ENCODE measurements at places on chromosomes 2 and 18.

- no peak for DNase-seq
Measured at GRCh38 chr2:146506851-146507250, 1338.0 kb upstream of the ACVR2A start.

GRCh38 chr2:8462280-8462679 is 219.6 kb upstream of the ID2 start:
- DNase-seq = no peak

DNA sequence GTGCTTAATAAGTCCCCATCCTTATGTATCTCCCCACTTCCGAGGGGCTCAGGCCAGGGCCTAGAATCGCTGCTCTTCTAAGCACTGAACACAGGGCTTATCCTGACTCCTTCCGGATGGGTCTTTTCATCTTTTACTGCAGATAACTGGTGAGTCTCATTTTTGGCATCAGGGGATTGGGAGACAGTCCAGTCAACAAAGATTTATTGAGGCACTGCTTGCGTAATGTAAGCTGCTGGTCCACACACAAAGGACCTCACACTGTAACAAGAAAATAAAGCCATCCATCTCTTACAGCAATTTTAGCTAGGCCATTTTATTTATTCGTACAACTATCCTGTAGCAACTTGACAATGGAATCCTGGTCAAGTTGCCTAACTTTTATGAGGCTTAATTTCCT is 600.5 kb downstream of the CNTNAP5 start:
- no peak for DNase-seq

DNA sequence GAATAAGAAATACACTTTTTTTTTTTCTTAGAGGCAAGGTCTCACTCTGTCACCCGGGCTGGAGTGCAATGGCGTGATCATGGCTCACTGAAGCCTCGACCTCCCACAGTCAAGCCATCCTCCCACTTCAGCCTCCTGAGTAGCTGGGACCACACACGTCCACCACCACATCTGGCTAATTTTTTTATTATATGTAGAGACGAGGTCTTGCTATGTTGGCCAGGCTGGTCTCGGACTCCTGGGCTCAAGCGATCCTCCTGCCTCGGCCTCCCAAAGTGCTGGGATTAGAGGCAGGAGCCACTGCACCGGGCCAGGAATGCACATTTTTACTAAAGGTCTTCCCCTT is 2.4 kb downstream of the TGOLN2 start:
- no peak for DNase-seq

DNA sequence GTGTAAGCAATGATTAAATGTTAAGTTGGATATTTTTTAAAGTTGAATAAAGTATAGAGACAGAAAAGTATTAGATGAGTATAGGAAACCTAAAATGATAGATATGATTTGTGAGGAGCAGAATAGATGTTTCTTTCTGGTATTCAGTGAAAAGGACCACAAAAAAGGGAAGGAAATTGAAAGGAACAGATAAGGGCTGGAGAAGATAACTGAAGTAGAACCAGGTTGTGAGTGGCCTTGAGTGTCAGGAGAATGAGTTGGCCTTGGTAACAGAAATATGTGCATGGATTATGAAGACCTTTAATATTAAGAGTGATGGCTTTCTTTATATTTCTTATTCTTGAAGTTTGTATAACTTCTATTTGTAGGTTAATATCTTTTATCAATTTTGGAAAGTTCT is 543.5 kb downstream of the METTL4 start:
- DNase-seq = no peak

DNA sequence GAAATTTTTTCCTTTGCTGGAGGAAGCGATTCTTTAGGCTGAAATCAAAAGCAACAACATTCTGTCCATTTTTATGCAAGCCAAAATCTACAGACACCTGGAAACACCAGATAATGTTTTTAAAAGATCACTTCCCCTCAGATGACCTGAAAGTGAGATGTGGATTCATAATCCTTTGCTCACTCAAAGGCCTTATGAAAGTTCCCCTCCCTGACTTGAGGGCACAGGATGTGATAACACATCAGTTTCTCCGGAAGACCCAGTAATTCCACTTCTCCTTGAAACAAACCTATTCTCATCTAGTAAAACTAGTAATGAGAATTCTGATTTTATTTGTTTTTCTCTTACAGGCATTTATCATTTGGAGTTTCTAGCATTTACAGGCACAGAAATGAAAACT is 218.3 kb upstream of the RND3 start:
- no peak for DNase-seq

DNA sequence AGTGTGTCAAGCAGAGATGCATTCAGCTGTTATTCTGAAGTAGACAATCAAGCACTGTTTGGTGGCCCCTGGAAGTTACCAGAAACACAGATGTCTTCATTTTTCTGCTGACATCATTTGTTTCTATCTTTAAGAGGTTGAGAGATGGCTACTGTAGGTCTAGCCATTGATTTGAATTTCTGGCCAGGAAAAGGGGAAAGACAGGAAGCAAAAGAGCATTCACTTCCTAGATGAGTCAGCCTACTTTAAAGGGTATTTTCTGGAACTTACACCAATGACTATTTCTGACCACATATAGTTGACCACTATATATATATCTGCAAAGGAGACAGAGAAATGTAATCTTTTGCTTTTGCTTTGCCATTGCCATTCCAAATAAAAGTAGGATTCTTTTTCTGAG is 900.1 kb upstream of the SOX11 start:
- no peak for DNase-seq

GRCh38 chr2:235666213-235666781 is 172.5 kb downstream of the AGAP1 start:
- no peak for DNase-seq

DNA sequence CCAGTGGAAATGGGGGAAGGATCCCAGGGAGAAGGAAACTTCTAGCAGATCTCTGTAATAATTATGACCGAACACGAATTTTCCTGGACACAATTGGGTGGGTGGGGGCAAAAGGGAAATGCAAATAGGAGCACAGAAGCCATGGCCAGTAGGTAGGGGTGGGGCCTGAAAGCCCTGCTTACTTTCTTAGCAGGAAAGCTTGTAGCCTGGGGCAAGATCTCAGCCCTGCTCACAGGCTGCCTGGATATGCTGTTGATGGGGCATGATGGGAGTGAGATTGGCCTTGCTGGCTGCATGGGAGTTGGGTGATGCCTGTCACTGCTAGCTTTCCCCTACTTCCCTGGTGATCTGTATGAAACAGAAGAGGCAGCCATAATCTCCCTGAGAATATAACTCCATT is 45.9 kb upstream of the SPOPL start:
- DNase-seq = no peak

DNA sequence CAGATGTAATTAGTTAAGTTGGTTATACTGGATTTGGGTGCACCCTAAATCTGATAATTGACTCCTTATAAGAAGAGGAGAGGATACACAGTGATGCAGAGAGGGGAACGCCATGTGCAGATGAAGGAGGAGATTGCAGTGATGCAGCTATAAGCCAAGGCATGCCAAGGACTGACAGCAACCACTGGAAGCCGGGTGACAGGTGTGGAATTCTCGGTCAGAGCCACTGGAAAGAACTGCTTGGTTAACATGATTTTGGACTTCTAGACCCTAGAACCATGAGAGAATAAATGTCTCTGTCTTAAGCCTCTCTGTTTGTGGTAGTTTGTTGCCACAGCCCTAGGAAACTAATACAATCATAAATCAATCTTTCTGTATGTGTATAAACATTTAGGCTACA is 403.3 kb upstream of the CDH20 start:
- no peak for DNase-seq

DNA sequence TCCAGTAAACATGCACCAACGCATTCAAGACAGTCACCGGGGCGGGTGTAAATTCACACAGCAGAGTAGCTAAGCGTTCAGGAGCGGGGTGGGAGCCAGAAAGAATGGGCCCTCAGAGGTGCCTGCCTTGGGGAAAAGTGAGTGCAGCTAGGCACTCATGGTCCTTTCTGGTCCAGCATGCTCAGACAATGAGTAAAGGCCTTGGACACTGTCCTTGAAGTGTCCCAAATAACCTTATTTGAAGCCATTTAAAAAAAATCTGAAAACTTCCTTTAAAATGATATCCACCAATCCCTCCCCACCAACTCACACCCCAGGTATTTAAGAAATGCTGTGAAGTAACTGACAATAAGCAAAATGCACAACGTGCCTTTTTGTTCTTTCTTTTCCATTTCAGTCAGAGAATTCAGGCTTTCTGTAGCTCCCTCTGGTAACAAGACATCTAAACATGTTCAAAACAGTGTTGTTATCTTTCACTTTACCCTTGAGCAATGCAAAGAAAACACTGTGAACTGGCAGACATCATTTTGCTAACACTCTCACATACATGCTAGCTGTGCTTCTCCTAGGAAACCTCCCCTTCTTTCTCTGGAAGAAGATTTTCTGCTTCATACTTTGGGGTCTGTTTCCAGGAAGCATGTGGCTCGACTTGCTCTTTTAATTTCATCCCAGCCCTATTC is 445.1 kb upstream of the SPRED2 start:
- DNase-seq = no peak

GRCh38 chr2:28447943-28448792 is 47.7 kb upstream of the PLB1 start:
- no peak for DNase-seq

DNA sequence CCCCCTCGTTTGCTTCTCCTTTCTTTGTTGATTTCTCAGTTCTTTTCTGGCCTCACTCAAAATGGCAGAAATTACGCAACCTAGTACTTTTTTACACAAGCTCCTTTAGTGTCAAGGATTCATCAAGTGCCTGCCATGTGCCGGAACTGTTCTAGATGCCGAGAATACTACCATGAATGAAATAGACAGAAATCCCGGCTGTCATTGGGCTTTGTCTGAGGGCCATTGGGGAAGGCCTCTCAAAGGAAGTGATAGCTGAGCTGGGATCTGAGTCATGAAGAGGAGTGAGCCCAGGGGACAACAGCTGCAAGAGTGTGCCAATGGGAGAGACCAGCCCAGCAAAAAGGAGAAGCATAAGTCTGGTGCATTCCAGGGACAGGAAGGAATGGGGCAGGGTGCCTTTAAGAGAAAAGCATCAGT is 34.3 kb upstream of the PPP1CB start:
- DNase-seq = no peak

DNA sequence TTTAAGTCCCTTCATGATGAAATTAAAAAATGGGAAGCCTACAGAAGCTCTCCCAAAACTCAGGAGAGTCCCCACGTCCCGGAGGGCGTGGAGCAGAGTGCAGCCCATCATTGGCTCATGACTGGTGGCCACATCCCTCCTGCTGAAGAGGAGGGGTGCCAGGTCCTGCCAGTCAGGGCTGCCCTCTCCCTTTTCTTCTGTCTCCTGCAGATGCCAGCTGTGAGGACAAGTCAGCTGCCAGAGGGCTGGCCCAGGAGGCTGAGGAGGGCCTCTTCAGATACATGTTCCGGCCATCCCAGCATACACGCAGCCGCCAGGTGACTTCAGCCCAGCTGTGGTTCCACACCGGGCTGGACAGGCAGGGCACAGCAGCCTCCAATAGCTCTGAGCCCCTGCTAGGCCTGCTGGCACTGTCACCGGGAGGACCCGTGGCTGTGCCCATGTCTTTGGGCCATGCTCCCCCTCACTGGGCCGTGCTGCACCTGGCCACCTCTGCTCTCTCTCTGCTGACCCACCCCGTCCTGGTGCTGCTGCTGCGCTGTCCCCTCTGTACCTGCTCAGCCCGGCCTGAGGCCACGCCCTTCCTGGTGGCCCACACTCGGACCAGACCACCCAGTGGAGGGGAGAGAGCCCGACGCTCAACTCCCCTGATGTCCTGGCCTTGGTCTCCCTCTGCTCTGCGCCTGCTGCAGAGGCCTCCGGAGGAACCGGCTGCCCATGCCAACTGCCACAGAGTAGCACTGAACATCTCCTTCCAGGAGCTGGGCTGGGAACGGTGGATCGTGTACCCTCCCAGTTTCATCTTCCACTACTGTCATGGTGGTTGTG is 2.6 kb downstream of the INHA start:
- no peak for DNase-seq

DNA sequence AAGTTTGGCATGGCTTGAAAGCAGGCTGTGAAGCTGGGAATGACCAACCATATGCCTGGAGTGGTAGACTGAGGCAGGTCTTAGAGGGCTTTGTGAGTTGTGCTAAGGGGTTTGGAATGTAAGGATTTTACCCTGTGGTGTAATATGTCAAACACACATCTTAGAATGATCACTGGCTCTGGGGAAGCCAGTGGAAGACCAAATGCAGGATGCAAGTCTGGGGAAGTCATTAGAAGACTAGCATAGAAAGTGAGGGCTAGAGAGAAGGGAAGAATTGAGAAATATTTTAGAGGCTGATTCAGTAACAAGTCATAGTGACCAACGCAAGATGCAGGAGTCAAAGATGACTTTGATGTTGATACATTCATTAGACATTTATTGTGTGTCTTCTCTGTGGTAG is 3.5 kb upstream of the FHOD3 start:
- no peak for DNase-seq

GRCh38 chr2:151067658-151068369 is 193.8 kb downstream of the RBM43 start:
- no peak for DNase-seq

- no peak for DNase-seq
Measured at GRCh38 chr2:178747767-178748166, 59.5 kb downstream of the TTN start.

DNA sequence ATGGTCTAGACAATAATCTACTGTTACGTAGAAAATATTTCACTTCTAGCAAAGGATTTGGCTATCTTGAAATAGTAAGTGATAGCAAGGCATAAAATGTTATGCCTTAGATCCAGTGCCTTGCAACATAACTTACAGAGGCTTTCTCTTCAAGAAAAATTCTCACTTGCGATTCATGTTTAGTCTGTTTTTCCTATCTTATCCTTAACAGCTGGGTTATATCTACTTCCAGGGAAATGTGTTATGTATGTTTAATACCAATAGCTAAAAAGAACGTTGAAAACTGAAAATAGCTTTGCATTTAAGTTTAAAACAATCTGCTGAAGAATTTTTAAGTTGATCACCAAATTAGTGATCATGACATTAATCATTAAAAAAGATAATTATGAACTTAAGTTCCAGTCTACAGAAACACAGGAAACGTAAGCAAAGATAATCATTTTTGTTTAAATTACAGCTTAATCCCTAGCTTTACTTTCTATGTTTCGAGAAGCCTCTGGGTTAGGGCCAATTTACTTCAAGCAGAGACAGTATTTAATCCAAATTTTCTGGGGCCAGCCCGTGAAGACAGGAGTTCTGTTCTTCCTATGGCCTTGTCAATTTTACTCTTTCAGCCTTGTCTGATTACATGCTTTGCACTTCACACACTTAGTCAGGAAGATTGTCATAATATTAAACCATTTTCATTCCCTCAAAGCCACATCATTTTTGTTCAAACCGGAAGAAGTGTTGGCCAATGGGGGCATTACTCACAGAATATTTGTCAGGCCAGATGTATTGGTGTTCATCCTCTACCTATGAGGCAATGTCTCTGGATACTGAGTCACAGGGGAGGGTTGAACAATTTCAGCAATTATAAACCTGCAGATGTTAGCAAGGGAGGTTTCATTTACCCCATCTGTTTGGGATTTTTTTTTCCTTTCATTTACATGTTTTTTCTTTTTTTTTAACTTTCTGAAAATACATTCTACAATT is 1132.9 kb upstream of the ZEB2 start:
- DNase-seq = no peak

- no peak for DNase-seq
Measured at GRCh38 chr18:63119647-63120046, 199.9 kb downstream of the BCL2 start.

All from stimulated activated CD8-positive, alpha-beta memory T cell treated with anti-CD3 and anti-CD28 coated beads, Interleukin-7, amount 100 ng/mL, for 1 hour (primary cell).